ENCODE measurements at places on chromosomes 12 and 14.
A peak's percentile ranks its signal among the peaks of the same experiment; 100 is the strongest.

DNA sequence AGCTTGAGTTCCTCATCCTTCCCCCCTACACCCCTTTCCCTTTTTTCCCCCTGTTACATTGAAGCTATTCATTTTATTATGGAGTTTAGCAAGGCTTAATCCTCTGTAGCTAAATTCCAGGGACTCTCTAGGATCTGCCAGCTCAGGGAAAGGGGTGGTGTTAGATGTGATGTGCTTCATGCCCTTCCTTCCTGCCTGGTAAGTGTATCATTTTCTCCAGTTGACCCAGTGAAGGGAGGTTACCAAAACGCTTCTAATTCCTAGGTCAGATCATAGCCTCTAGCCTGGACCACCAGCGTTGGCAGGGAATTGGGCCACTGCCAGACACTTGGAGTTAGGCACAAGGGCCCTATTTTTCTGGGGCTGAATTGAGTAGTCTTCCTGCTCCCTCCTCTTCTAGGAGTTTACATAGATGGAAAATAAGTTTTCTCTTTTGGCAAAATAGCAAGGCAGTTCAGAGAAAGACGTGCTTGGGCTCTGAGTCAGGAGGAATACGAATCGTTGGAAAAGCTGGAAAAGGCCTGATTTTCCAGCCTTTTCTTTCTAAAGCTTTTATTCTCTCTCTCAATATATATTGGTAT is 88.3 kb downstream of the NPAS3 start:
- peak; percentile 86 for DNase-seq

DNA sequence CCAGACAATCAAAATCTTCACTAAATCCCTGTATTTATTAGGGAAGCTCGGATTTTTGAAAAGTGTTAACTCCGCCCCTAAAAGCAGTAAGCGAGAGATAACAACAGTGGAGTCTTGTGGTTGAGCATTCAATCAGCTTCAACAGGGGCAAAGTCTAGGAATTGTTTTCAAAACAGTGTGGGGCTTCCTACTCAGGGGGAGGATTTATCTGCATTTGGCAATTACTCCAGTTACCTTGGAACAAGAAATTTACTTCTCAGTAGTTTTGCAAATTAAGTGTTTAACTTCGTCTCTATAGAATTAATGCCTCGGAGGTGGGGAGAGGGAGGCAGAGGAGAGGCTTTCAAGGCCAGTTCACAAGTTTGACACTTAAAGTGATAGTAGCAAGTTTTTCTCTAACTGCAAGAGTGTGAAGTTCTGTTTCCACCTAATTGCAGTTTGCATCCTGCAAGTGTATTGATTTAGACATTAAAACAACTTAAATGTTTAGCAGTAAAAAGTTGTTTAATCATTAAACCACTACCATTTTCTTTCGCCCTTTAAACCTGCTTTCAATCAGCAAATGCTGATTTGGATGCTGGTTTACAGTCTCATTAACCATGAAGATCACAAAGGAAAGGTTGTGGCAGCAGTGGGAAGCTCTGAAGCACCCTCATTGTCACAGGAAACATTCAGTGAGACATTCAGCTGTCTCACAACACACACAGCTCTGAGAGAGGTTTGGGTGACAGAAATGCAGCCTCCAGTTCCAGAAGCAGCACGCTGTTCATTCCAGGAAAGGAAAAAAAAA is 102.0 kb downstream of the HMGA2 start:
- no peak for DNase-seq

DNA sequence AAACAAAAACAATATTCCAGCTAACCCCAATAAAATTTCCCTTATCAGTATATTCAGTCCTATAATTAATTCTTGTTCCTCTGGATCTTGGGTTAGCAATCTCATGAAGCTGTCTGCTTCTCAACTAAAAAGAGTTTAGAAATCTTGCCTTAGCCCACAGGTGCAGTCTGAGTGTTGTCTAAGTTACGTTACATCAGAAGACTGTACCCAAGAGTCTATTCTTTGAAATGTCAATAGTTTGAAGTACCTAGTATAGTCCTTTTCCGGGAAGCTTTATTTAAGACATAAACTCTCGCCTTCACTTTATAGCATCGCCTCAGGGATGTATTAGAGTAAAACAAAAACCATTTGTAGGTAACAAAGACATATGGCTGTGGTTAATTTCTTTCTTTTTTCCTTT is 465.1 kb downstream of the FUT8 start:
- no peak for DNase-seq

DNA sequence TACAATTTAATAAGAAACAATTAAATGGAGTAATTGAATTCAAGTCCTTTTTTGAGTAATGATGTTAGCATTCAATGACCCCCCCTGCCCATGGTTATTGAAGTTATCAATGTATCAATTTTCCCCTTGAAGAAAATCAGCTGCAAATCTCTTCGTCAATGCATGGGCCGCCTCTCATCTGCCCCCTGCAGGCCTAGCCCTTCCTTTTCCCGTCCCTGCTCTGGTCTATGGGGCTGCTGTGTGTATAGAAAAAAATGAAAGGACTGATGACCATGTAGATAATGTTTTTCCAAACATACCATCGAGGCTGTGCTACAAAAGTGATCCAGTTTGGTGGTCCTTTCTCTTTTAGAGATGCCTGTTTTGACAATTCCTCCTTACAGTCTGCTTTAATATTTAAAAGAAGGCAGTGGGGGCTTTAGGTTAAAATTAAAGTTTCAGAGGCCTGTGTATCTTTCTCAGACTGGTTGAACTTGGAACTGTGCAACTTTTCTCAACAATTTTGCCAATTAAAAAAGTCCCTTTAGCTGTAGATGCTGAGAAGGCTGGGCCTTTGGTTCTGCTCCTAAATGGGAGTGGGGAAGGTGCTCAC is 98.4 kb downstream of the APAF1 start:
- no peak for DNase-seq

GRCh38 chr12:49818241-49818895 is 9.8 kb downstream of the NCKAP5L start:
- no peak for DNase-seq

GRCh38 chr14:65065719-65066118 is 36.6 kb downstream of the MAX start:
- no peak for DNase-seq

DNA sequence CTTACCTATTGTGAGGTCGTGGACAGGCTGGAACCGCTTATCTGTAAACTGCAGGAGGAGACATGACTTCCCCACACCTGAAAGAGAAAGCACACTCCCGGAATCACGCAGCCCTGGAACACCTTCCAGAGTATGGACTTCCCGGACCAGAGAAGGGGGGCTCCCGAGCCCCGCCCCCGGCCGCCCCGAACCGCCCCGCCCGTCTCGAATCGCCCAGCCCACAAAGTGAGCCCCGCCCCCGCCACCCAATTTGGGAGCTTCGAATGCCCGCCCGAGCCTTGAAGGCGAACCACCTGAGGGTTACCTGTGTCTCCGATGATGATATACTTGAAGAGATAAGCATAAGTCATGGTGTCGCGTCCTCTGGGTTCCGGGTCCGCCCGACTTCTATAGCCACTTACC is 235 bp downstream of the RAB2B start:
- DNase-seq: no peak

GRCh38 chr12:52531566-52532300 is 11.5 kb upstream of the KRT5 start:
- DNase-seq: no peak

DNA sequence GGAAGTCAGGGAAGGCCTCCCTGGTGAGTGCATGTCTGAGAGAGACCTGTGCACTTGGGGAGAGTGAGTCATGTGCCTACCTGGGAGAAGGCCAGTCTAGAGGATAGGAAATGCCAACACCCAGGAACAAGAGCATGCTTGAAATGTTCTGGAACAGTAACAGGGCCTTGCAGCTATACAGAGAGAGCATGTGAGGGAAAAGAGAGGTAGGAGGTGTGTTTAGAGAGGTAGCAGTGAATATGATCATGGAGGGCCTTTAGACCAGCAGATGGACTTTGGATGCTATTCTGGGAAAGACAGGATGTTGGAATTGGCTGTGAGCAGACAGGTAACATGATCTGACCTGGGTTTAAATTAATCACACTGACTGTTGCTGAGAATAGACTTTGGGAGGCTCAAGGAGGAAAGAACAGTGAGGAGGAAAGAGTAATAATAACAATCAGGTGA is 1143.6 kb downstream of the FLRT2 start:
- no peak for DNase-seq

GRCh38 chr12:106093246-106093645 is 45.5 kb downstream of the NUAK1 start:
- DNase-seq: no peak

DNA sequence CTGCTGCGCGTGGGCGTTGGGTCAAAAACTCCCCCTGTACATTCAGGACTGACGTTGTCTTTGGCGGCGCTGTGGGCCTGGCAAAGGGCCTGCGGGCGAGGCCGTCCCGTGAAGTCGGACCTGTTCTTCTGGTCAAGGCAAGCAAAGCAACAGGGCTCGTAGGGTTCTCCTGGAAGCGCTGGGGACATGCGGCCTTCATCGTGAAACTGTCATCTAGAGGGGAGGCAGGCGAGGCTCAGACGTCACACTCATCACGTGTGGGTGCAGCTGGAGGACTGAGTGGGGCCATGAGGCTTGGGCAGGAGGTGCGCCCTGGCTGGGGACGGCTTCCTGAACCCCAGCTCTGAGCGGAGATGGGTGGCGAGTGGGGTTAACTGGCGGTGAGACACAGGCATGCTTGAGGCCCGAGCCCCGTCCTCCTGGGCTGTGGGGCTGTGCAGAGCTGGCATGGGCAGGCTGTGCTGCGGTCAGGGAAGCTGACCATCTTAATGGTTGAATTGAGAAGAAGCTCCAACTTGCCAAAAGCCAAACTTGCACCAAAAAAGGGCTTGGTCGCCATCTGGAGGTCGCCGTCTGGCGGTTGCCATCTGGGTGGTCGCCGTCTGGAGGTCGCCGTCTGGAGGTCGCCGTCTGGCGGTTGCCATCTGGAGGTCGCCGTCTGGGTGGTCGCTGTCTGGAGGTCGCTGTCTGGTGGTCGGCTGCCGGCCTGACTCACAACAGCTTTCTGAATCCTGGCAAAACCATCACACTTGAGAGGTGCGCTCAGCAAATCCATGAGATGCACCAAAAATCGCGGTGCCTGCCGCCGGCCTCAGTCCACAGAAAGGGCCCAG is 66.2 kb downstream of the NOC4L start:
- DNase-seq: no peak

DNA sequence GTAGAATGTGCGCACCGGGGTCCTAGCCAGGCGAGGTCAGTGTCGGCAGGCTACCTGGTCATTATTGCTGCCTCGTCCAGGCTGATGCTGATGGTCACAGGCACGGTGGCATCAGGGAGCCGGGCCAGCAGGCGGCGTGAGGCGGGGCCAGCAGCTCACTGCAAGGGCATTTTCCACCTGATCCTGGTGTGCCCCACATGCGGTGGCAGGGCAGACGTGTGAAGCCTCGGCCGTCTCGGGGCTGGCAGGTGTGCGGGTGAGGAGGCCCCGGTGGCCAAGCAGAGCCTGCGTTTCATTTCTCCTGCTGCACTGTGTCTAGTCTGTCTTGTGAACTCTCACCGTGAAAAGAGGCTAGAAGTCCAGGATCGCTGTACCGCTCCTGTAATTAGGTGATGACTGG is 12.0 kb upstream of the AMN start:
- DNase-seq: no peak

DNA sequence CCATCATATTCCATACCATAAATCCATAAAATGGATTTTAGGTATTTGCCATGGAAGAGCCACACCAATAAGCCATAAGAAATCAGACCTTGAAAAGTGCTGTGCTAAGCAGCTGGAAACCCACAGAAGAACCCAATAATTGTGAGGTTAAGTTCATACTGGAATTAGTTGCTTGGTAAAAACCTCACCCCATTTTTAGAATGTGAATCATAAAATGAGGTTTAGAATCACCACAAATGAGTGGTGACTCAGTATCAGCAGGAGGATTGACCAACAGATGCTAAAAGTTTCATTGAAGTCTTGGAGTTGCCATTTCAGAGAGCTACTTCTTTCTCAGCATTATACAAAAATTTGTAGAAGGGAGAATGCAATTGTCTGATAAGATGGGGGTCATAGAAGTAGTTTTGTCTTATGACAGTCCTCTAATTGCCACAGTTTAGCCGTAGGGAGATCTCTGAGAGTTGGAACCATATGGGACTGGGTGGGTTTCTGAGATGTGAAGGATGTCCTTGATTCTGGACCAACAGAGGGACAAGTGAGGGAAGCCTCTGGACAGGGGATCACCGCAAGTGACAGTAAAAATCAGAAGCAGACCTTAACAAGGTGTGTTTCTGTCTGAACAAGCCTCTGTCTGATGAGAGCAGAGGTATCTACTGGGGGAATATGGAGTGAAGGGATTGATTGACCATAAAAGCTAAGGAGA is 1.4 kb upstream of the STON2 start:
- DNase-seq: no peak

GRCh38 chr12:5138256-5138655 is 94.6 kb downstream of the KCNA5 start:
- no peak for DNase-seq

- no peak for DNase-seq
These were observed 193.1 kb downstream of the SOX5 start for GRCh38 chr12:23756416-23756815.

DNA sequence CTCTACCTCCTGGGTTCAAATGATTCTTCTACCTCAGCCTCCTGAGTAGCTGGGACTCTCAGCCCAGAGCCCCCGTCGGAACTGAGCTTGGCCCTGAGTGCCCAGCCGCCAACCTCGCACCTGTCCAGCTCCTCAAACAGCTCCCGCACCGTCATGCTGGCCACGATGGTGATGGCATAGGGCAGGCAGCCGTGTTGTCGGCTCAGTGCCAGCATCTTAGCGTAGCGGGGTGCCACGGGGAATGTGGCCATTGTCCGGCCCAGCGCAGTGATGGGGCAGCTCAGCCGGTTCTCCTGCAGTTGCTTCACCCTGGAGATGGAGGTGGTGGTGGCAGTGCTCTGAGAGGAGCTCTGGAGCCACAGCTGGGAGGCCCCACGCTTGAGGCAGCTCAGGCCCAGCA is 32.4 kb downstream of the DHX37 start:
- DNase-seq: no peak

- no peak for DNase-seq
These were observed 268.8 kb downstream of the DUSP6 start for GRCh38 chr12:89083491-89083890.
